Germinal center (tissue), 1 donor: ENCODE measurements at places on chromosomes 2 and 18.
A peak's percentile ranks its signal among the peaks of the same experiment; 100 is the strongest.

- no peak for DNase-seq
Measured at GRCh38 chr2:37912056-37912455, 13.0 kb upstream of the RMDN2 start.

- DNase-seq: no peak
Measured at GRCh38 chr2:173239644-173240043, 115.0 kb upstream of the CDCA7 start.

DNA sequence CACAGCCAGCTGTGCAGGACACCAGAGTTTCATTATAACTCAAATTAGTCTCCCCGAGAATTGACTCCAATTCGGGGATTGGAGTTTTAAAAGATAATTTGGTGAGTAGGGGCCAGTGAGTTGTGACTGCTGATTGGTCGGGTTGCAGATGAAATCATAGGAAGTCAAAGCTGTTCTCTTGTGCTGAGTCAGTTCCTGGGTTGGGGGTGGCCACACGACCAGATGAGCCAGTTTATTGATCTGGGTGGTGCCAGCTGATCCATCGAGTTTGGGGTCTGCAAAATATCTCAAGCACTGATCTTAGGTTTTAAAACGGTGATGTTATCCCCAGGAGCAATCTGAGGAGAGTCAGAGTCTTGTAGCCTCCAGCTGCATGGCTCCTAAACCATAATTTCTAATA, 82.7 kb upstream of the SLC66A3 start:
- DNase-seq: no peak

- DNase-seq: no peak
Measured at GRCh38 chr18:76507830-76508385, 12.9 kb upstream of the ZNF516 start.

DNA sequence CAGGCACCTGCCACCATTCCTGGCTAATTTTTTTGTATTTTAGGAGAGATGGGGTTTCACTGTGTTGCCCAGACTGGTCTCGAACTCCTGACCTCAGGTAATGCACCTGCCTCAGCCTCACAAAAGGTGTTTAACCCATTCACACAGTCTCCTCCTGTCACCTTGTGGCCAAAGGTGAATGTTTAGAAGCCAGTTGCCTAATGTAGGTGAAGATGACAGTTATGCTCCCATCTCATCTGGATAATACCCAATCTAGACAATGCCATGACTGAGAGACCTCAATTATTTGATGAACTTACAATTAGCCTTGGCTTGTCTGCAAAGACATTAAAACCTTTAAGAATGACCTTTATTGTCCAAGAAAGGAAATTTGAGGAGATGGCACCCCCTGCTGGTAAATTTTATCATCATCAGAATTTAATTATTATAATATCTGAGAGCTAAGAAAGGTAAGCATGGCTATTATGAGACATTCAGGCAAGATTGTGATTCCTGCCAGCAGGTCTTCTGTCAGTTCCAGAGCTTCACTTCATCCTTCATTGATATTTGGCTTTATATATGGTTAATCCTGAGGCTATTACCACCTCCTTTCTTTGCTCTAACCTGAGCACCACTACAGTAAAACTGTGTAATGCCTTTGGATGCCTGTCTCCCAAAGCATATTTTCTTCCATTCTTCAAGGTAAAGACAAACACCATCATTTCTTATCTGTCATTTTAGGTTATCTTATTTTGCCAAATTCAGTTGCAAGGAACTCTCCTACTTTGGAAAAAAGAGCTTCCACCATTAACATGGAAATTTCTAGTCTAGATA, 117.6 kb downstream of the FAM124B start:
- peak; percentile 5 for DNase-seq

- no peak for DNase-seq
Measured at GRCh38 chr18:74731097-74731496, 133.4 kb downstream of the ZNF407 start.

DNA sequence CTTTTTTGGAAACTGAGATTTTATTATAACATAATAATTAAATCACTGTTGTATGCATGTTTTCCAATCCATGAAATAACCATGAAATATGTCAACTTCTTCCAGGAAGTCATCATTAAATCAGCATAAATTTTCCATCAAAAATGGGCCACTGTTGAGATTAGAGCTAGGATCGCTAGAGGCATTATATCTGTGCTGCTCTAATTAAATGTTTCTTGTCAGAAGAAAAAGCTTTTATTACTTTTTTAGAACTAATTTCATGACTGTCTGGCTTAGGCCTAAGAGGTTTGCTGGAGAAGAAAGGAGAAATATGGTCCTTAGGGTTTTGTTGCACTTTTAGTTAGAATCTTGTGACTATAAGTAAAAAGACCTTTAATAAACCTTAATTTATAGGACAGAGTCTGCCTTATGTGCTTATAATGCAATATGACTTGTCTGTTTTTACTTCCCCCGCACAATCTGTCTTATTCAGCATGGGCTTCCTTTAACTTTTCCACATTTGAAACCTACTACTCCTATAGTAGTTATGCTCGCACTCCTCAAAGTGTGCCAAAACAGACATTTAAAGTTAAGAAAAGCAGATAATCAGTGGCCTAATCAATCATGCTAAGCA, 363.4 kb upstream of the GCFC2 start:
- DNase-seq: no peak

DNA sequence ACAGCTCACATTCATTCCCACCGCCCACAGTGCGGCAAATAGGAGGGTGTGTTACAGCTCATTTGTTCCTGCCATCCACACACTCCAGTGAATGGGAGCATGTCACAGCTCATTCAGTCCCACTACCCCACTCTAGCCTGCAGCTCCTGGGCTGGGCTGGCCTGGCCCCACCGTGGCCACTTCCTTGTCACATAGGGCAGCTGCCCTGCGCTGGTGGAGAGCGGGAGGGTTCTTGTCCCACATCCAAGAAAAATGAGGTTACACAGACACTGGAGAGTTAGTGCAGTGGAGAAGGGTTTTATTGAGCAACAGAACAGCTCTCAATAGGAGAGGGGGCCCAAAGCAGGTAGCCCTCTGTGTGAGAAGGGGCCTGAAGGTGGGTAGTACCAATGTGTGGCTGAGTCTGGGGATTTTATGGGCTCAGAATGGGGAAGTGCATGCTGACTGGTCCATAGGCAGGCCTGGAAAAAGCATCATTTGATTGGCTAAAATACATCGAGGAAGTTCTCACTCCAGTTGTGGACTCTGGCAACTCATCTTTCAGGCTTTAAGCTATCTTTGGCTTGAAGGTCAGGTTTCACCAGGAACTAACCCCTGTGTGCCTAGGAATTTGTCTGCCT, 249.7 kb downstream of the ETAA1 start:
- no peak for DNase-seq

GRCh38 chr2:158253170-158253569, 151.5 kb downstream of the UPP2 start:
- no peak for DNase-seq
